Smooth muscle cell of trachea (primary cell): ENCODE measurements at places on chromosomes 2 and 18. TPM values are rescaled to one million over a fixed set of nuclear protein-coding genes. Genes with fewer than 3 reads are reported as not detected.

SLC4A3 gene
- 1.2 and 4.1 TPM in 2 replicates for total RNA-seq

ABCB11 gene
- total RNA-seq: under 0.01 TPM in 1 of 2 replicates, not detected in the other

ABCA12 gene
- under 0.01 and 0.17 TPM in 2 replicates for total RNA-seq

SF3B1 gene
- total RNA-seq: 180 and 289 TPM in 2 replicates

SPDYA gene
- 1.2 and 2.3 TPM in 2 replicates for total RNA-seq

UGT1A3 gene
- not detected in 2 replicates for total RNA-seq

PKDCC gene
- total RNA-seq: 55.1 and 129 TPM in 2 replicates

RPRM gene
- 0.15 TPM in 1 of 2 replicates, not detected in the other for total RNA-seq

EFEMP1 gene
- total RNA-seq: 421 and 627 TPM in 2 replicates

TTC39C gene
- total RNA-seq: 33.3 and 38.9 TPM in 2 replicates

KCNIP3 gene
- 2.9 and 3.6 TPM in 2 replicates for total RNA-seq

RAMP1 gene
- total RNA-seq: 0.58 and 2.6 TPM in 2 replicates

NETO1 gene
- total RNA-seq: 0.17 TPM in 1 of 2 replicates, not detected in the other

ANKRD29 gene
- total RNA-seq: 8.6 and 15.5 TPM in 2 replicates

ALK gene
- under 0.01 and 0.17 TPM in 2 replicates for total RNA-seq

CRYBA2 gene
- total RNA-seq: not detected in 2 replicates

CASP10 gene
- 6.1 and 11.6 TPM in 2 replicates for total RNA-seq

IKZF2 gene
- 9.9 and 15.6 TPM in 2 replicates for total RNA-seq

ERICH2 gene
- 0.33 TPM in 1 of 2 replicates, not detected in the other for total RNA-seq

CNRIP1 gene
- total RNA-seq: 23.0 and 28.1 TPM in 2 replicates

PLCL1 gene
- 1.6 and 1.7 TPM in 2 replicates for total RNA-seq

SERPINB13 gene
- total RNA-seq: not detected in 2 replicates

LOXL3 gene
- total RNA-seq: 27.3 and 53.9 TPM in 2 replicates

PRKRA gene
- total RNA-seq: 48.4 and 52.1 TPM in 2 replicates

GAREM2 gene
- total RNA-seq: 1.3 TPM in 2 replicates

DLX1 gene
- 0.15 and 0.17 TPM in 2 replicates for total RNA-seq

ASB18 gene
- not detected in 2 replicates for total RNA-seq

RFX8 gene
- total RNA-seq: 9.1 and 36.7 TPM in 2 replicates

GCA gene
- 3.8 and 7.6 TPM in 2 replicates for total RNA-seq
